ENCODE measurements at places on chromosomes 2 and 18. TPM values are rescaled to one million over a fixed set of nuclear protein-coding genes. Genes with fewer than 3 reads are reported as not detected.

DNA sequence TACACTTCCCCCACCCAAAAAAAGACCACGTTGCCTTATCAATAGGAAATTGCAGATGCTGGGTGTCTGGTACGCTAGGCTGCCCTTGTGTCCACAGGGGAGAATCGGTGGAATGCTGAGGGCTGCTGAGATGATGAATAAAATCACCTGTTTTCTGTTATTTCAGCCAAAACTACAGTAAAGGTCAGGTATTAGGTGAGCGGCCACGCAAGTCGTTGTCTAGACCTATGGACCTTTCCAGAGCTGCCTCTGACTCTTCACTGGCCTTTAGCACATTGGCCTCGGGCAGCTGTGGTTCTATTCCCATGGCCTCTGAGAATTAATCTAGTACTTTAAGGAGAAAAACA lies 89.6 kb downstream of the MTCL1 start:
- H3K4me1 ChIP-seq = no peaks in the 10 kb centered on the region
- no peaks in the 10 kb centered on the region for H3K27me3 ChIP-seq
- DNase-seq = no peak
- no peak overlapping the region for H3K27ac ChIP-seq

DNA sequence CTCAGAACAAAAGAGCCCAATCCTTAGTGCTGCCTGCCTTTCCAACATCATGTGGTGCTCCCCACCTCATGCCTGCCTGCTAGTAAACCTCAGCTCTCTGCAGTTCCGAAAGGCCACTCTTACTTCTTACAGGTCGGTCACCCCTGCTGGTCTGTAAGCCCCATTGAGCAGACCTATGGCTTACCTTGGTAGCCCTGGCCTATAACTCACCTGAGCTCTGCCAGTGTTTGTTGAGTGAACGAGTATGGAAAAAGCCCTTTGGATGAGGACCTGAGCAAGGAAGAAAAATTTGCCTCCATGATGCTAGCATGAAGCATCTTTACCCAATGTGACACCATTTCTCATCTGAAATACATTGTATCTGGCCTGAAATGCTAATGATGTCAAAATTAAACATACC lies 83.3 kb downstream of the LIPG start:
- no peaks in the 10 kb centered on the region for H3K36me3 ChIP-seq
- DNase-seq = no peak
- H3K27me3 ChIP-seq = no peaks in the 10 kb centered on the region
- H3K4me1 ChIP-seq = no peaks in the 10 kb centered on the region

GRCh38 chr2:70962885-70963878 lies 15.2 kb upstream of the ANKRD53 start:
- H3K4me1 ChIP-seq = peaks cover 6% of the 10 kb centered on the region
- H3K27ac ChIP-seq = no peak overlapping the region
- H3K27me3 ChIP-seq = peaks cover 6% of the 10 kb centered on the region
- no peak overlapping the region for H3K4me3 ChIP-seq
- DNase-seq = no peak
- no peaks in the 10 kb centered on the region for H3K36me3 ChIP-seq

- no peak overlapping the region for H3K4me3 ChIP-seq
- H3K27me3 ChIP-seq = no peaks in the 10 kb centered on the region
- DNase-seq = no peak
- H3K27ac ChIP-seq = no peak overlapping the region
Observed at GRCh38 chr2:144678736-144679135, 158.8 kb upstream of the ZEB2 start.

ECEL1 gene
- total RNA-seq = not detected

SPDYA gene
- 0.84 TPM for total RNA-seq

DSC1 gene
- 0.18 TPM for total RNA-seq
